Stimulated activated CD4-positive, alpha-beta T cell treated with anti-CD3 and anti-CD28 coated beads, Interleukin-2, amount 100 ng/mL, for 24 hours (primary cell): ENCODE measurements at places on chromosomes 3 and 15.

DNA sequence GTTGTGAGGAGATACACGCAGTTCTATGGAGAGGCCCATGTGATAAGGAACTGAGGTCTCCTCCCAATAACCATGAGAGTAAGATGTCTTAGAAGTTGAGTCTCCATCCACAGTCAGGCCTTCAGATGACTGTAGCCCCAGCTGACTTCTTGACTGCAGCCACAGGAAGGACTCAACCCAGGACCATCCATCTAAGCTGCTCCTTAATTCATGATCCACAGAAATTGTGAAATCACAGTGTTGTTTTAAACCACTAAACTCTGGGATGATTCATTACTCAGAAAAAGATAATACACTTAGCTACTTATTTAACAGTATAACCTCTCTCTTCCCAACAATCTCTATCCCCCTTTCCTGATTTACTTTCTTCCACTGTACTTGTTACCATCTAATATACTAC lies 173.3 kb downstream of the ALDH1A2 start:
- no peak for DNase-seq

- no peak for DNase-seq
Observed at GRCh38 chr3:31937225-31937624, 43.8 kb downstream of the OSBPL10 start.

GRCh38 chr3:187590861-187591576 lies 79.2 kb downstream of the SST start:
- DNase-seq, result no peak

GRCh38 chr15:63628123-63628822 lies 31.1 kb downstream of the FBXL22 start:
- DNase-seq, result no peak

- no peak for DNase-seq
Observed at GRCh38 chr3:8845641-8846040, 76.2 kb upstream of the OXTR start.

- DNase-seq, result no peak
Observed at GRCh38 chr3:34189133-34189532, 390.7 kb downstream of the PDCD6IP start.

GRCh38 chr3:52432225-52432624 lies 12.7 kb downstream of the SEMA3G start:
- DNase-seq, result no peak

DNA sequence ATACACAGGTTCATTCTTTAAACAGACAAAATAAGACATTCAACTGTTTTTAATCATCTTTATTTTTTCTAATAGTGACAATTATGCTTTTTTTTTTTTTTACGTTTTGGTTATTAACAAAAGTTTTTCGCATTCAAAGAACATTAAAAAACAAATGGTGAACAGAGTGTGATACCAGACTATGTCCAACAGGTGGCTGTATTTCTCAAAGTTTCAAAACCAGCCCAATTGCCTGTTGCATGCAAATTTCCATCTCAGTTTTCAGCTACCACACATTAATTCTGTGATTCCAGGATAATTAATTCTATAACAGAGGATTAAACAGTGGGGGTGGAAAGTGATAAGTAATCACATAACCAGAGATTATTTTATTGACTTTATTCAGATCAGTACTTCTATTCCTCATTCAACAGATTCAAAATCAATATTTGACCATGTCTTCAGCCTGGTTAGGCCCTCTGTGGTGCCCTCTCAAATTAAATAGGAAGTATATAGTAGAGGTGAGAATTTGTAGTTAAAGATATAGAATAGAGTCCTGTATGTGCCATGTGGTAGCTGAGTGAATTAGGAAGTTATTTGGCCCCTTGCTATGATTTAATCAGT lies 122.2 kb upstream of the DCBLD2 start:
- DNase-seq, result no peak

DNA sequence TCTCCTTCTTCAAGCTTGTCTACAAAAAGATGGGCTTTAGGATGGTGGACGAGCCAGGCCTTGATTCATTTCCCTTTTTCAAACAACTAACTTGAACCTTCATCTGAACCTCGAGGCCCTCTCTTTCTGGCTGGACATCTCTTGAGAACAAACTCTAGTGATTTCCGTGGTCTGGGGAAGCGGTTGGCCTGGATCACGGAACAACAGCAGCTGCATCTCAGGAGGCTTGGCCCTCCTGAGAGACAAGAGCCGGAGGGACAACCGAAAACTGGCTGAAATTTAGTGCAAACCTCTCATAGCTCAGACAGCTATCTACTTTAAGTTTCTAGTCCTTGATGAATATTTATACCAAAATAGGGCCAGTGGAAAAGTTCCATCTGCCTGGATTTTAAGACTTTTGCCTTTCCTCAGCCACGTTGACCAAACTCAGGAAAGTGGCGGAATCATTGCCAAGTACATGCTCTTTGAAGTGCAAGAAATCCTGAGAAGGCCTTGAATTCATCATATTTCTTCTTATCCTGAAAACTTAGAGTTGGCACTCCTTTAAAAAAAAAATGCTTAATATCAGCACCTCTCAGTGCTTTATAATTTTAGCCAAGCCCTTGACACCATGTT lies 14.5 kb downstream of the LMCD1 start:
- no peak for DNase-seq

DNA sequence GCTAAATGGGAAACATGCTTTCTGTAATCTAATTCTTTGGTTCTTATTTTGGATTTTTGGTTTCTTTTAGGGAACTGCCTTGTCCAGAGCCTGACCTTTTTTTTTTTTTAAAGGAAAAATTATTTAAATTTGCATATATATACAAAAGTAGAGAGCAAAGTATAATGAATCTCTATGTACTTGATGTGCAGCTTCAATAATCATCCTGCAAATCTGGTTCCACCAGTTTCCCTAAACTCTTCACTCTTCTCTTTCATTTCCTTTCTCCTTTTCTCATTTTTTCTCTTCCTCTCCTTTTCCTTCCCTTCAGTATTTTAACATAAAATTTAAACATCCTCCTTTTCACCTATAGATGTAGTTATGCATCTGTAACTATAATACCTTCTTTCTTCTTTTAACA lies 82.5 kb downstream of the USP13 start:
- no peak for DNase-seq

DNA sequence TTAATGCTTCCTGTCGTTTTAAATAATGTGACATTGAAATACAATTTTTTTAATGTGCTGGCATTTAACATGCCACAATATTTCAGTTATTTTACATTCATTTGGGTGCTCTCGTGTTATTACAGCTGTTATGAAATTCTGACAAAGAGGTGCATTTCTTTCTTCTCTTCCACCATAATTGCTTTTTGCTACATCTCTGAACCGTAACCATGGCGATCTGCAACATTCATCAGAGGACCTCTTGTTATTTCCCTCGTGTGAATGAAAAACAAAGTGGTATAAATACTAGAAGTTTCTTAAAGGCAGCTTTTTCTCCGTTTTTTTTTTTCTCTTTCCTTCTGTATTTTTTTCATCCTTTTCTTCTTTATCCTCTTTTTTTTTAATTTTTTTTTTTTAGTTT lies 316.4 kb downstream of the MCTP2 start:
- DNase-seq, result no peak

DNA sequence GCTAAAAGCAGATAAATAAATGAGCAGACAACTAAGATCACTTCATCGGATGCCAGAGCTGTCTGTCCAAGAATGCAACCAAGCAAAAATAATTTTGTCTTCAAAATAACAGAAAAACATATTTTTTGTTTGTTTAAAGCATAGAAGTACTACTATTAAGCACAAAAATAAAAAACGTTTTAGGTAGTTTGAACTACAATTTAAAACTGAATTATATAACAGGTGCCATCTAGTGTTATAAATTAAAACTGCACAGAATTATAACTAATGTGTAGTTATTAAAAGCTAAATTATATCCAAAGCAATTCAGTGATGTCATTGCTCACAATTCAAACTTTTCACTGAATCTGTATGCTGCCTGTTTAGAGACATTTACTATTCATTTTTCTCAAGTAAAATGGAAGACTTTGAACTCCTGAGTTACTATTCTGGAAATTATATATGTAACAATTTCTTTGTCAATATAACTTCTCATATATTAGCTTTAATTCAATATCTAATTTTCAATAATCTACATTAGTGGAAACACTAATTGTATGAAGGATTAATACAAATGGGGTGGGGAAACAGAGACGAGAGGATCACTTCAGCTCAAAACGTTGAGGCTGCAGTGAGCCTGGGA lies 29.5 kb downstream of the LINS1 start:
- no peak for DNase-seq

GRCh38 chr15:100180921-100181320 lies 160.9 kb downstream of the ADAMTS17 start:
- DNase-seq, result no peak

- no peak for DNase-seq
Observed at GRCh38 chr3:47603332-47603731, 24.7 kb upstream of the CSPG5 start.

- DNase-seq, result no peak
Observed at GRCh38 chr15:69958496-69959084, 139.1 kb downstream of the TLE3 start.

DNA sequence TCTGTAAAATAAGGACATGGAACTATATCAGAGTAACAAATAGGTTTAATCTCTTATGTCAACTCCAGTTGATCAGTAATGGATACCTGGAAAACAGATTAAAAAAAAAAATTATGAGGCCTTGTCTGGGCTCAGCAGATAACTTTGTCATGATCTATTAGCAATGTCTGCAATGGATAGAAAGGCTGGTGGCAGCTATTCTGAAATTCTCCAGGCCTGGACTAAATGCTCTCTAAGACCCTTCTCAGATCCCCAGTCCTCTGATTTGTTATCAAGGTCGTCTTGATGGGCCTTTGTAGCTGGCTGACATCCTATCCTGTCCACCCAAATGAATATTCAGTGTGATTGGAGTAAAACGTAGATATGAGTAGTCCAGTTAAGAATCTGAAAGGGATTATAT lies 13.7 kb downstream of the LRTM1 start:
- no peak for DNase-seq

DNA sequence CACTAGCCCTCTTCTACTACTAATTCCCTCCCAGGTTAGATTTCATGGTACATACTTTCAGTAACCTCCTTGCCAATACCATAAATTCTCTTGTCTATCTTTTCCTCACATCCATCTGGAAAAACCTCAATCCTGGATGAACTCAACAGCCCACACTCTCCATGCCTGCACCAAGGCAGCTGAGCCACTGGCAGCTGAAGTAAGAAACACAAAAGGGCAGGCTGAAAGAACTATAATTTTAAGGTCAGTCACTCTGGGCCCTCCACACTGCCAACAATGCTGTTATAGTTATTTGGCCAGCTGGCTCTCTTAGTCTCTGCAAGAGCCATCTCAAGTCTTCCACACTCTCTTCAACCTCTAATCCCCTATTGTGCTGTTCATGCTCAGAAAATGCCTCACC lies 15.1 kb upstream of the TIPARP start:
- no peak for DNase-seq

- no peak for DNase-seq
Observed at GRCh38 chr3:52769786-52770455, 819 bp downstream of the NEK4 start.

GRCh38 chr3:121758727-121759450 lies 9.3 kb upstream of the GOLGB1 start:
- DNase-seq, result no peak

- DNase-seq, result no peak
Observed at GRCh38 chr15:60191821-60192220, 187.7 kb downstream of the FOXB1 start.

DNA sequence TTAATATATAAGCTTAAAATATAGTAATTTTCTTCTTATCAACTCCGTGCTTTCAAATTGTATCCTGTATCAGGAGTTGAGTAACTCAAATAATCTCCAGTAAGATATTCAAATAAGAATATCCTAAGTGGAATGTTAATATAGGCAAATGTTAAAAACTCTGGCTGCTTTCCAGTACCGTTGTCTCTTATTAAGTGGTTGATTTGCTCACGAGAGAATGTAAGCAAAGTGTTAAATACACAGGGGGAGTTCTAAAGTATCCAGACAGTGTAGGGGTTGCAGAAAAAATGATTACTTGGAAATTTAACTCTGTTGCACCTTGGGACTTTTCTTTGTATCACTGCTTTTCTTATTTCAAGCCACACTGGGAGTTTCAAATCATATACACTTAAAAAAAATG lies 478.9 kb upstream of the TBL1XR1 start:
- no peak for DNase-seq

GRCh38 chr3:52162250-52162872 lies 8.1 kb upstream of the POC1A start:
- DNase-seq, result no peak

- DNase-seq, result no peak
Observed at GRCh38 chr3:186754006-186754405, 29.4 kb upstream of the EIF4A2 start.

DNA sequence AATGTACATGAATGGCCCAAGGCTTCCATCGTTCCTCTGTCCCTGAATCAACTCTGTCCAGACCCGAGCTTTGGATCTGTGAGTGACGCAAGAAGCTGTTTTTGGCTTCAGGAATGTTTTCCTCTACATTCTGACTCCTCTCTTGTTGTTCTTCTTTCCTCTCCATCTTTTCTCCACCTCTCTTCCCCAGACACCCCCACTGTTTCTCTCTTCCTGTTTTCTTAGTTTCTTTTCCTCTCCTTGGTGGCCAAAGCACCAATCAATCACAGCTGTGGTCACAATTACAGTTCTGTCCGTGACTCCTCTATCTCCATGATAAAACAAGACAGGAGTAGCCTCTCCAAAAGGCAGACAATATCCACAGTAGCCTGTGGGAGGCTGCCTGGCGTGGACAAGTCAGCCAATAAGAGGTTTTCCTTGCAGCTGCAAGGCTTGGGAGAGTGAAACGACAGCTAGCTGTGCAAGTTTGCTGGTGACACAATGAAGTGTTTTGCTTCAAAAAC lies 4.9 kb upstream of the TMEM212 start:
- no peak for DNase-seq

DNA sequence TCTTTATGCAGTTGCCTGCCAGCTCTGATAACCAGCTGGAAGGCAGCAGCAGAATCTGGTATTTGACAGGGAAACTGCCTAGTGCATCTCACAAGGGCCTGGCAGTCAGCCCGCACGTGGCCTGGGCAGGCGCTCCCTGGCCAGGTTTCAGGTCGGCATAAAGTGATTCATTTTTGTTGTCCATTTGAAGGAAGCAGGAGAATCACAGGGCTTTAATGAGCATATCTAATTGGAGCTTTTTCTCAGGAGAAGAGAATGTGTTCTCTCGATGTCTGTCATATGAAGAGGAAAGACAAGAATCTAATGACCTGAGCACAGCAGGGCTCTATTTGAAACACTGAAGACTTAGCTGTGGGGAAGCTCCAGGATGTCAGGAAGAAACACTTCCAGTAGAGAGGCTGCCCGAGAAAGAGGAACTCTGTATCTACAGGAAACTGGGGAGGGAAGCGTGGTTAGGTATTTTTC lies 98.8 kb upstream of the MB21D2 start:
- DNase-seq, result no peak

- no peak for DNase-seq
Observed at GRCh38 chr3:17800232-17800631, 57.8 kb upstream of the TBC1D5 start.

GRCh38 chr3:189342811-189343210 lies 171.0 kb downstream of the TPRG1 start:
- DNase-seq, result no peak

- DNase-seq, result no peak
Observed at GRCh38 chr3:21238661-21239060, 512.3 kb downstream of the ZNF385D start.
